ENCODE measurements at places on chromosomes 6 and 20.

DNA sequence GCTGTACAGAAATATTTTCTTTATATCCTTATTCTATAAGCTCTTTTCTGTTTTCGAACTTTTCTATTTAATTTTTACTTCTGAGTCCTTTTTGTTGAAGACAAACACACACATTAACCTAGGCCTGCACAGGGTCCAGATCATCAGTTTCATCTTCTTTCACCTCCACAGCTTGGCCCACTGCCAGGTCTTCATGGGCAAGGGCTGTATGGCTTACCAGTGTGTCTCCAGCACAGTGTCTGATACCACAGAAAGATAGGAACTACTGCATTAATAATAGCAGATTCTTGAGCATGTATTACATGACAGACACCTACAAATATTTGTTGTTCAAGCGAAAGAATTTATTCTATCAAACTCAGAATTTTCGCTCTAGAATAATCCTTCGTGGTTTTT lies 24.4 kb downstream of the QKI start:
- DNase-seq = peak; percentile 33

DNA sequence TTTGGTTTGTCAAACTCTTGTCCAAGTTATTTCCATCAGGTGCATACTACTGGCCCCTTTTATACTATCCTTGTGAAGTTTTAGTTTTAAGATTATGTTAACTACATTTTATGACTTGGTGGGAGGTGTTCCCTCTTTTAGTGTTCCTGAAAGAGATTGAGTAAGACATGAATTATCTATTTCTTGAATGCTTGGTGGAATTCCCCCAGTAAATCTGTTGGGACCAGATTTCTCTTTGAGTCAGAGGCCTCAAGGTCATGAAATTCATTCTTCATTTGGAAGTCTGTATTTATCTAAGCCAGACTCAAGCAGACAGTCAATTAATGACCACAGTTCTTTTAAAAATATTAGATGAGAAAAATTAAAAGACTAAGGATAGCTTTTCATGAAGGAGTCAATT lies 81.3 kb downstream of the MOXD1 start:
- no peak for DNase-seq

DNA sequence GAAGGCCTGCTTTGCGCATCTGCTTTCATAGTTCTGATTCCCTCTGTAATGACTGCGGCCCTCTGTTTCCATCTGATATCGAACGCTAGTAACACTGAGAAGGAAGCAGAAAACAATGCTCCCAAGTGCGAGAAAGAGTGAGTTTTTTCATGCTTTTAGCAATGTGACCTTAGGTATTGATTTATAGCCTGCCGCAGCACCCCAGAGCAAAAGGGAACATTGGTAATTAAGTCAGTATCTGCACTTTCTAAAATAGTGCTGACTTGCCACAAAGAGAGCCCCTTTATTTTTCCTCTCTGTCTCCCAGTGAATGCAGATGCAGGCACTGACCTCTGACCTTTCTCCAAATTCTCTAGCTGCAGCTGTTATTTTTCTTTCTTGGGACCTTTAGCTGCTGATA lies 129.8 kb downstream of the HDGFL1 start:
- no peak for DNase-seq

DNA sequence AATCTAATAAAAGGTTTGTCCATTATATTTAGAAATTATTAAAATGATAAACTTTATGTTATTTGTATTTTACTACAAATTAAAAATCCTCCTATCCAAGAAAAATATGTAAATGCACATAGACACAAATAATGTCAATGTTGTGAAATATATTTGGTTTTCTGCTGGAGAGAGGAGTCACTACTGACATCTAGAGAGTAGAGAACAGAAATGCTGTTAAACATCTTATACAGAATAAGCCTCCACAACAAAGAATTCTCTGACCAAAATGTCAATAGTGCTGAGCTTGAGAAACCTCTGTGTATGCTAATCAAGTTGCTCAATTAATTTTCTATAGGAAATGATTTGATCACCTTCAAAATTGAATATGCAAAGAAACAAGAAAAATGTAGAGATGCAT lies 12.4 kb downstream of the HTR1B start:
- DNase-seq = no peak

- no peak for DNase-seq
Measured at GRCh38 chr6:129635396-129636130, 74.4 kb downstream of the ARHGAP18 start.

GRCh38 chr20:53023732-53024520 lies 51.8 kb downstream of the TSHZ2 start:
- DNase-seq = no peak

DNA sequence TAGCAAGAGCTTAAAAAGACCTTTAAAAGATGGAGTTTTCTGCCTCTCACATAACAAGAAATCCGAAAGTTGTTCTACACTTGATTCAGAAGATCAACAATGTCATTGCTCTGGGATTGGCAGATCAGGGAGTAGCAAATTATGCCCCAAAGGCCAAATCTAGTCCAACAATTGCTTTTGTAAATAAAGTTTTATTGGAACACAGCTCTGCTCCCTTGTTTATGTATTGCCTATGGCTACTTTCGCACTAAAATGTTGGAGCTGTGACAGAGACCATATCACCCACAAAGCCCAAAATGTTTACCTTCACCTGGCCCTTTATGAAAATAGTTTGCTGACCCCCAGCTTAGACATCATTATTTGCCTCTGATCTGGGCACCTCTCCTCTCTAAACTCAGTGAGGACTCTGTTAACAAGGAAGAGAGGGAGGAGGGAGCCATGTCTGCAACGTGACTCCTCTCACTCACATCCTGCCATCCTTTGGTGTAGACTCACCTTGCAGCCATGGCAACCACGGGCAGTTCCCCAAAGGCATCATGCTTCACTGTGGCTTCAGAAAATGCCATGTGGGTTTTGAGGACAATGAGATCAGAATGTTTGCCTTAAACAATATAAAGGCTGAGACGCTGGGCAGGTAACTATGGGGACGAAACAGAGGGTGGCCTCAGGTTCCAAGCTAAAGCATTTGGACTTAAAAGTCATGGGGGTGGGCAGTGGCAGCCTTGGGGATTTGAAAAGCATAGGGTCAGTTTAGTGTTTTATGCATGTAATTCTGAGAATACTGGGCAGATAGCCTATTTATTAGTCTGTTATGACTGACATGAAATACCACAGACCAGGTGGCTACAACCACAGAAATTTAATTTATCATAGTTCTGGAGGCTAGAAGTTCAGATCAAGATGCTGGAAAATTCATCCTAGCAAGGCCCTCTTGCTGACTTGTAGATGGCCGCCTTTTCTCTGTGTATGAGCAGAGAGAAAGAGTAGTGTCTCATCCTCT lies 149.7 kb upstream of the TNFAIP3 start:
- DNase-seq = no peak

DNA sequence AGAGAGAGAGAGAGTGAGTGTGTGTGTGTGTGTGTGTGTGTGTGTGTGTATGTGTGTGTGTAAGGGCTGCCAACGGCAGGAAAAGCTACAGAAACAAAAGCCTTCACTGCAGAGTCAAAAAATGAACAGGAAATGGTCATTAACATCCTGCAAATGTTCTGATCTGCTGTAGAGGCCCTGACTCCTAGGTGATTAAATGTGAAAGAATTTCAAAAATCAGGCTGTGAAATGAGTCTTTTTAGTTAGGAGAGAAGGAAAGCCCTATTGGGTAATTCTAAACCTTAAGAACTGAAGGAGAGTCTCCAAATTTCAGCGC lies 166.5 kb upstream of the MYLIP start:
- DNase-seq = no peak

- DNase-seq = no peak
Measured at GRCh38 chr6:24547243-24547642, 52.5 kb downstream of the ALDH5A1 start.

GRCh38 chr6:27414300-27414699 lies 25.7 kb downstream of the ZNF391 start:
- no peak for DNase-seq

DNA sequence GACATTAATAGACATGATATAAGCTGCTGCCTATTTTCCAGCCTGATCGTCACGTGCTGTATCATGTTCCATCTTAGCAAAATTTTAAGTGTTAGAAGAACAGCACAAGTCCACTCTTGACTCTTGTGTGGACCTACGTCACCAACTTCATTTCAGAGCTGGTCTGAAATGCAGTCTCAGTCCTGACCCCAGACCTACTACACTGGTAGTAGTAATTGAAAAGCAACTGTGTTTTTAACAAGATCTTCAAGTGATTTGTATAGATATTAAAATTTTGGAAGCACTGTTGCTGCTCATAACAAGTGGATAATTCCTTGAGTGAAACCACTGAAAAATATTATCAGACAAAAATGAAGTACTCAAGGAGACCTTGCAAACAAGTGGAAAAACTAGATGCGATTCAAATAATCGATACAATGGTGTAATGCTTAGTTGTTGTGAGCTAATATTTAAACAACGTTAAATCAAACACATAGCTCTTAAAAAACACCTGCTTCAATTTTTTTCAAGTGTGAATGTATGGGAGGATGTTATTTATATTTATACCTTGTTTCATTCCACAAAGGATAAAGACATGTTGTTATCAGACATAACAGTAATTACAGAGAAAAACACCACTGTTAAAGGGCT lies 110.9 kb upstream of the JAG1 start:
- no peak for DNase-seq

DNA sequence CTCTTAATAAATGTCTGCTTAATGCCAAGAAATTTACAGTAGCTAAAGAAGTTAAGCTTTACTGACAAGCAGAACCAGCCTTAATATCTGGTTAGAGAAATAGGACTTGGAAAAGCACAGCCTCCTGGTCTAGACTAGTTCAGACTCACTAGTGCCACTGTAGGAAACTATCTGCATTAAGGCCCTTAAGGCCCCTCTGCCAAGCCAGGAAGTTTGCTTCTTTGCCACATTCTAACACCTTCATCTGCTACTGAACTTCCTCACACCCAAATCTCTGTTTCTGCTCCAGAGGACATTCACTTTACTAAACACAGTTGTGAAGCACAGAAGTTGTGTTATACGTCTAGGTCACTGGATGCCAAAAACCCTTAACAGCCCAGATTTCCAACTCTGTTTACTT lies 302.8 kb downstream of the BTBD9 start:
- DNase-seq = no peak

- no peak for DNase-seq
Measured at GRCh38 chr6:23533944-23534343, 592.1 kb upstream of the NRSN1 start.

DNA sequence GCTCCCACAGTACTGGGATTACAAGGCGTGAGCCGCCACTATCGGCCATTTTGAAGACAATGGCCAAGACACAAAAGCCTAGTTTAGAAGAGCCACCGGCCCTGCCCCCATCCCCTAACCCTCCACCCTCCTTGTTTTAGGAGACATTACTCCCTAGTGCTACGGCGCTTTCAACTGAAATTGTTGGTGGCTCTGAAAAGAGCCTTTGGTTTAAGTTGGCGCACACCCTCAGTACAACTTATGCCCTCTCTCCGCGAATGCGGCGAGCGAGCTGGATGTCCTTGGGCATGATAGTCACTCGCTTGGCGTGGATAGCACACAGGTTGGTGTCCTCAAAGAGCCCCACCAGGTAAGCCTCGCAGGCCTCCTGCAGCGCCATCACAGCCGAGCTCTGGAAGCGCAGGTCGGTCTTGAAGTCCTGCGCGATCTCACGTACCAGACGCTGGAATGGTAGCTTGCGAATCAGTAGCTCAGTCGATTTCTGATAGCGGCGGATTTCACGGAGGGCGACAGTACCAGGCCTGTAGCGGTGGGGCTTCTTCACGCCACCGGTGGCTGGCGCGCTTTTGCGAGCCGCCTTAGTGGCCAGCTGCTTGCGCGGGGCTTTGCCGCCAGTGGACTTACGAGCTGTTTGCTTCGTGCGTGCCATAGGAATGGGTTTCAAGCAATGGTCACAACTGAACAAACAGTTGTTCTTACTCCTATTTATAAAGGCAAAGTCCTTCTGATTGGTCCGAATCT lies 114.9 kb upstream of the BTN3A2 start:
- DNase-seq = no peak

DNA sequence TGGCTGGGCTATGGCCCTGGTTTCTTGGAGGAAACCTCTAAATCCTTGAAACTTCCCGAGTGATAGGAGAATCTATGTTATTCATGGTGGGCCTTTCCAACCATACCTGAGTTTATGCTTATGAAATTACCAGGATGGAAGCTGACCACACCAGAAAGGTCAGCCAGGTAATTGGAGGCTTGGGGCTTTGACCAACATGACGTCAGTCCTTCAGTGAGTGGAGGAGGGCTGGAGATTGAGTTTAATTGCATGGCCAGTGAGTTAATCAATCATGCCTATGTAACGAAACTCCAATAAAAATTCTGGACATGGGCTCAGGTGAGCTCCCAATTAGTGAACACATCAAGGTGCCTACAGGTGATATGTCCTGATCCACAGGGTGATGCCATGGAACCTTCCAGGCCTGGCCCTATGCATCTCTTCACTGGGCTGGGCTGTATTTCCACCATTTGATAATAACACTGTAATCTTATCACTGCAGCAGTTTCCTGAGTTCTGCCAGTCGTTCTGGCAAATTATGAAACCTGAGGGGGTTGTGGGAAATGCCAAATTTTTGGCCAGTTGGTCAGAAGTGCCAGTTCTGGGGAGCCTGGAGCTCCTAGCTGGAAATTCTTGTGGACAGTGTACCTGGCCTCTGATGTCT lies 106.5 kb downstream of the CDH26 start:
- no peak for DNase-seq

DNA sequence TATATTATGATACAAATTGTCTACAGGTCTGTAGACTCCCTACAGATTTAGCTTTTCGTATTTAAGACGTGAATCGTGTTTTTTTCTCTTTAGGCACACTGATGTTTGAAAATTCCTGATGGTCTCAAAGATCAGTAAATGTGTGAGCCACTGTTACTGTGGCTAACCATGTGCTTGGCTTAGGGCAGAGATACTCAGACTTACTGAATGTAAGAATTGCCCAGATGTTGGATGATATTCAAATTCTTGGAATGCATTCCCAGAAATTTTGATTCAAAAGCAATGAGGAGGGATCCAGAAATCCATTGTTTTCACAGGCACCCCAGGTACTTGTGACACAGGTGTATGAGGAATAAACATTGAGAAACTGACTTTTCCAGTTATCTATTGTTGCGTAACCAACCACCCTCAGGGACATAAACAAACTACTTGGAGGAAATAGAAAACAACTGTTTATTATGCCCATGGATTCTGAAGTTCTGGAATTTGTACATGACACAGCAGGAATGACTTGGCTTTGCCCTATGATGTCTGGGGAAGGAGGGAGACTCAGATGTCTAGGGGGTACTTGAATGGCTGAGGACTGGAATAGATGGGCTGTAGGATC lies 339.6 kb upstream of the CITED2 start:
- DNase-seq = no peak

- DNase-seq = no peak
Measured at GRCh38 chr20:16428112-16428511, 145.1 kb downstream of the KIF16B start.

DNA sequence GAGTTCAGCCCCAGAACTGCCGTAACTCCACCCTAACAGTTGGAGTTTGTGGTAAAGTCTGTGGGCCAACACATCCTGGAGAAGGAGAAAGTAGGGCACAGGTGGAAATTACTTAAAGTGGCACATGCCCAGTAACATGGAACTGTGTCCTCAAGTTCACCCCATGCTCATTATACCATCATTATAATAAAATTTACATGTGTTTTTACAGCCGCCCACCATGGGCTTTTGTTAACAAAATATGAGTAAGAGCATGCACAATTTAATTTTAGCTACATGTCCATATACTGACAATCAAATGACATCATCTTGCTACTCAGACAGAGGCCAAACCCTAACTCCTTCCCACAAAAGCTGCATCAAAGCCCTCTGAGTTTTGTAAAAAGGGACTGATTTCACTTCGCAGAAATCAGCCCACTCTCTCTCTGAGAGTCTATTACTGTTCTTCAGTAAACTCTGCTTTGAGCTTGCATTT lies 17.3 kb upstream of the ELOVL4 start:
- DNase-seq = no peak

GRCh38 chr6:81777586-81778268 lies 25.2 kb upstream of the TENT5A start:
- no peak for DNase-seq
